ENCODE measurements at places on chromosomes 2 and 18. TPM values are rescaled to one million over a fixed set of nuclear protein-coding genes. Genes with fewer than 3 reads are reported as not detected.

Gene PUS10
- 5.6 TPM for total RNA-seq

Gene DNAH6
- total RNA-seq, result 1.6 TPM

Gene SNTG2
- total RNA-seq, result not detected

Gene HMSD
- 5.3 TPM for total RNA-seq

Gene UGT1A5
- not detected for total RNA-seq

Gene ARHGEF4
- total RNA-seq, result 26.6 TPM

Gene CNGA3
- not detected for total RNA-seq

Gene RTP5
- not detected for total RNA-seq

Gene G6PC2
- not detected for total RNA-seq

Gene DDX1
- total RNA-seq, result 117 TPM

Gene CPS1
- 37.5 TPM for total RNA-seq

Gene BOLA3
- total RNA-seq, result 62.9 TPM

Gene OST4
- 187 TPM for total RNA-seq

Gene MC2R
- total RNA-seq, result not detected

Gene IL36A
- total RNA-seq, result not detected

Gene COL4A3
- total RNA-seq, result 4.9 TPM

Gene LINC00305
- not detected for total RNA-seq

Gene RAD51AP2
- 0.10 TPM for total RNA-seq

Gene FN1
- 11.1 TPM for total RNA-seq

Gene AGXT
- 0.34 TPM for total RNA-seq

Gene SLC66A2
- 44.9 TPM for total RNA-seq

Gene TRIM43B
- total RNA-seq, result not detected

Gene LHCGR
- not detected for total RNA-seq

Gene SLC9A2
- 1.4 TPM for total RNA-seq

Gene ITGB1BP1
- 86.9 TPM for total RNA-seq

Gene PLEKHH2
- 7.8 TPM for total RNA-seq

Gene NDC80
- total RNA-seq, result 46.0 TPM

Gene ASIC4
- 2.1 TPM for total RNA-seq

Gene ERBB4
- 0.10 TPM for total RNA-seq
